Hepatic stellate cell (primary cell): ENCODE measurements at places on chromosomes 12 and 14.

DNA sequence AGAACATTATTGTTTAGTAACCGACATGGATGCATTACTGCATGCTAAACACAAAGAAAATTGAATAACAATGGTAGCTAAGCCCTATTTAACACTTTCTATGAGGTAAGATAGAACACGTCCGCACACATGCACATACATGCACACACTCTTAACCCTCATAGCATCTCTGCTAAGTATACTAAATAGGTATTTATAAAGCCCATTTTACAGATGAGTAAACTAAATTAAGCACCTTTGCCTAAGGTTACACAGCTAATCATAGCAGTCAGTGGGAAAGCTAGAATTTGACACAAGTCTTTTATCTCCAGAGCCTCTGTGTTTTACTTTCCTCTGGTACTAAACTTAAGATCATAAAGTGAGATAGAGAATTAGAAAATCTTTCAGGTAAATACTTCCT lies 435.0 kb downstream of the EGLN3 start:
- DNase-seq: no peak

DNA sequence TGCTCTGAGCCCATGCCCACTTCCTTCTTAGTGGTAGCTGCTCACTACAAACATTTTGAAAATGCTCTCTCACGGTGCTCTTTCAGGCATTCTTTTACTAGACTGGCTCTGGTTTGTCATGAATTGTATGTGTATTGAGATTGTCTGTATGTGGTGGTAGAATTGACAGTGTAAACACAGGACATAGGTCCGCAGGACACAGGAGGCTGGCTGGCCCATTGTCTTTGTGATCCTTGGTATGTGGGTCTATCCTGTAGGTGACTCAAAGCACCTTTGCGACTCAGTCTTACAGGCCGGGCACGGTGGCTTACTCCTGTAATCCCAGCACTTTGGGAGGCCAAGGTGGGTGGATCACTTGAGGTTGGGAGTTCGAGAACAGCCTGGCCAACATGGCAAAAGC lies 250.9 kb downstream of the C12orf75 start:
- DNase-seq: no peak

DNA sequence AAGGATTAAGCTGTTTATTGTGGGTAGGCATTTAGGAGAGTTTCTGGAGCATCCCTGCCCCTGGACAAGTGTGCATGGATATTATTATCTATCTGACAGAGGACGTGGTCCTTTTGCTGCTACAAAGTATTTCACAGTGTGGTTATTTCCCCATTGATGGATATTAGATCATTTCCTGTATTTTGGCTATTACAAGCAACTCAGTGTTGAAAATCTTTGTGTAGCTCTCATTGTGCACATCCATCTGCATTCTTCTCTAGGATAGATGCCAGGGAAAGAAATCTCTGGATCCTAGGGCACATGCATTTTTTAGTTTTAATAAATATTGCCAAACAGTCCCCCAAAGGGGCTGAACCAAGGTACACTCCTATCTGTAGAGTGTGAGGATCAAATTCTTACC lies 154.3 kb upstream of the SRRM4 start:
- no peak for DNase-seq

DNA sequence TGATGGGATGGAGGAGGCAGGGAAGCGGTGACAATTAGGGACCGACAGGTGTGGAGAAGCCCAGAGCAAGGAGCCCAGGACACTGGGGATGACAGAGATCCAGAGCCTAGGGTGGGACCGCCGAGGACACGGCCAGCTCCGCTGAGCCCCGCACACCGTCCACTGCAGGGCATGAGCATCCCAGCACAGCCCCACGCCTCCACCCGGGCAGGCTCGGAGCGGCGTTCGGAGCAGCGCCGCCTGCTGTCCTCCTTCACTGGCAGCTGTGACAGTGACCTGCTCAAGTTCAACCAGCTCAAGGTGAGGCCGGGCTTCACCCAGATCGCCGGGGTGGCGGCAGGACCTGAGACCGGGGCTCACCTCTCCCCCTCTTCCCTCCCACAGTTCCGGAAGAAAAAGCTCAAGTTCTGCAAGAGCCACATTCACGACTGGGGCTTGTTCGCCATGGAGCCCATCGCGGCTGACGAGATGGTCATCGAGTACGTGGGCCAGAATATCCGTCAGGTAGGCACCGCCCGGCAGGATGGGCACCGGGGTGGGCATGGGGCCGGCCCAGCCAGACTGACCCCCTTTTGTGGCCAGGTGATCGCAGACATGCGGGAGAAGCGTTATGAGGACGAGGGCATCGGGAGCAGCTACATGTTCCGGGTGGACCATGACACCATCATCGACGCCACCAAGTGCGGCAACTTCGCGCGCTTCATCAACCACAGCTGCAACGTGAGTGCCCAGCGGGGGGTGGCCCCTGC lies 23.7 kb downstream of the SETD1B start:
- DNase-seq: no peak

GRCh38 chr12:20453756-20454310 lies 85.5 kb downstream of the PDE3A start:
- DNase-seq: no peak

DNA sequence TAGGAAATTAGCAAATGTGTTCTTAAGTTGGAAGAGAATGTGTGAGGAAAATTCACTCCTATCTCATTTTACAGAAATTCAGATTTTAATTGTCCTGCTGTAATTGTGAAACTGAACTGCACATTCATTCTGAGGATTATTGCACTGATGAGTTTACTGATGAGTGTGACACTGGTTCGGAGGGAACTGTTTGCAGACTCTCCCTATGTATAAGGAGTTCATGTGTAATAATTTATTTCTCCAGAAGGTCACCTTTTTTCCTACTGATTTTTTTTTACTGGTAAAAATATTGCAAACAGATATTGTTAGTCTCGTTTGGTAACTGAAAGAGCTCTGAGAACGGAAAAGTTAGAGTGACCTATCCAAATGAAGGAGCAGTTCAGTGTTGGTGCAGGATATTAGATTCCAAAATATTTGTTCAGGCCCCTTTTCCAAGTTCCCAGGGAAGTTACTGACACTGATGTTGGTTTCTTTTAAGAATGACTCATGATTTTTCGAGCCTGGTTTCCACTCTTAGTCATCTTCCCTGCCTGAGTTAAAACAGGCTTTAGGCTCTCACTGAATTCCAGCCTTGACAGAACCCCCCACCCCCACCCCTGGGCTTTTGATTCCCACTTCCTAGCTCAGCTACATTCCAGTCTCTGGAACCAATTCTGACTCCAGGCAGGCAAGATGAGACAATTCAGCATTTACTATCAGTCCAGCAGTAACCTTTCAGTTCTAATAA lies 18.4 kb downstream of the ANO6 start:
- peak; percentile 83 for DNase-seq

- no peak for DNase-seq
Observed at GRCh38 chr14:78992867-78993266, 822.7 kb downstream of the NRXN3 start.

- DNase-seq: no peak
Observed at GRCh38 chr12:42510823-42511222, 78.7 kb downstream of the PRICKLE1 start.

DNA sequence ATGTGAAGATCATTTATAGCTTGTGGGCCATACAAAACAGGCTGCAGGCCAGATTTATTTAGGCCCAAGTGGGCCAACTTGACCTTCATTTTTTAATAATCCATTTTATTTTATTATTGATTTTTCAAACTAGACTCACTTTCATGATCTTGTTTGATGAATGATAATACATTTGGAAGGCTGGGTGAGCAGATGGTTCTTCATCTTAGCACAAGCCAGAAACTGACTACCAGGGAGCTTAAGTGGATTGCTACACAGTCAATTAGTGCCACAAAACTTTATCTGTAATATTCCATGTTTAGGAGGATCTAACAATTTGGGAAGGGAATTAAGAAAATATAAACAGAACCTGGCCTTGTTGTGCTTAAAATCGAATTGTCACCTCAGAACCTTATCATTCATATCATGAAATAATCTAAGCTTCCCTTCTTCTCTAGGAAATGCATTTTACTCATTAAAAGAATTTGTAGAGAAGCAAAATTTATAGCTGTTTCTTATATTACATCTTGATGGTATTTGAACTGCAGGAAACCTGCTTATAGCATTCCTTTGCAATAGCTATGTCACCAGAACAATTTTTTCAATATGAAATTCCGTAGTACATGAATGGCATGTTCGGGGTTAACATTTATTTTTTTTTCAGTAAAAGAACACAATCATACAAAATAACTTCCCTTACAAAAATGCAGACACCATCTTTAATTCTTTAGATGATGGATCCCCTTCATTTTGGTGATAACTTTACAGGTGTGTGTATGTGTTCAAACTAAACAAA lies 62.0 kb upstream of the CSRP2 start:
- no peak for DNase-seq

DNA sequence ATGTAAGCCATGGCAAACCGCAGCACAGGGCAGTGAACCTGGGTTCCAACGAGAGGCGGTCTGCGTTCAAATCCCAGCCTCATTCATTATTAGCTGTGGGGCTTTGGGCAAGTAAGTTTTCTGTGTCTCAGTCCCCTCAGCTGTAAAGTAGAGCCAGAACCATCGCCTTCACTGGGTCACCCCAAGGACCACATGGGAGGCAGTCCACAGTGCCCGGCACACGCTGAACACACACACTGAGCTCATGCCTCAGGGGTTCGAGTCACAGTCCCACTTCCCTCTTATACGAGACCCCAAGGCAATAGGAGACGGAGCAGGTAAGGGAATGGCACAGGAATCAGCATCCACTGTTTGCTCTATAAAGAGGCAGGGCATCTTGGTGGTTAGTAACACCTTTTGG lies 19.1 kb downstream of the LRTM2 start:
- DNase-seq: no peak
